Cortex of kidney (tissue), 1 donor: ENCODE measurements at places on chromosomes 5 and 9.

DNA sequence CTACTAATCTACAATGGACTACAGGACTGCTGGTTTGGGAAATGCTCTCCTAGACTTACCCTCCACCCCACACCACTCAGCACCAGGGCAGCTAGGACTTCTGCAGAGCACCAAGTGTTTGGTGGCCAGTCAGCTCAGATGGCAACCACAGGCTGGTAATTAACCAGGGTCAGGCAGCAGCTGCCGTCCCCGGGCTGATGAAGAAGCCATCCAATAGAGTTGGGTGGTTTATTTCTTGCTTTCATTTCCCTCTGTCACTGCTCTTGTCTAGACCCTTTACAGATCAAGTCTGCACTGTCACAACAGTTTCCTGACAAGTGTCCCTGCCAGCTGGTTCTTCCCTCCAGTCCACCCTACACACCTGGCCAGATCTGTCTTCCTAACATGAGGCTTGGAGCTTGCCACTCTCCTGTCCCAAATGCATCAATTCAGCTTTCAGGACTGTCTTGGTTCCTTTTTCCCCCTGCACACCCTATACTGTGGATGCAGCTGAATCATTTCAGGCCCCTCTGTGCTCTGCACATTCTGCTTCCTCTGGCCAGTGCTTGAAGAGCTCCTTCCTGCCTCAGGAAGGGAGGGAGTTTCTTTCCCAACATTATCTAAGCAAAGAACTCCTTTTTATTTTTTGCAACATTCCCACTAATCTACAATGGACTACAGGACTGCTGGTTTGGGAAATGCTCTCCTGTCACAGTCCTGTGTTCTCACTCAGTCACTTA is 30.2 kb upstream of the HSPA9 start:
- no peak for DNase-seq

- DNase-seq = no peak
These were observed 164.4 kb upstream of the PANK3 start for GRCh38 chr5:168743617-168744016.

GRCh38 chr5:96091874-96092273 is 130.2 kb upstream of the ELL2 start:
- no peak for DNase-seq

GRCh38 chr9:94921092-94921471 is 194.6 kb downstream of the AOPEP start:
- no peak for DNase-seq

- no peak for DNase-seq
These were observed 7.7 kb downstream of the PAX5 start for GRCh38 chr9:37026113-37026930.

DNA sequence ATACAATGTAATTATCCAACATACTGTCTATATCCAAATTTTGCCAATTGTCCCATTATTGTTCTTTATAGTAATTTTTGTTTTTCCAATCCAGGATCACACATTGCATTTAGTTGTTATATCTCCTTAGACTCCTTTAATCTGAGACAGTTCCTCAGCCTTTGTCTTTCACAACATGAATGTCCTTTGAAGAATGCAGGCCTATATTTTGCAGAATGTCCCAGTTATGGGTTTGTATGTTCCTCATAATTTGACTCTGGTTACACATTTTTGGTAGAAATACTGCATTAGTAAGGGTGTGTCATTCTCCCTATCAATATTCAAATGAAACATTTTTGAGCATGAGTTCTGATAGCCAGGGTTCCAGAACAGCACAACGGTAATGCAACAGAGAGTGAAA is 6.7 kb downstream of the CD180 start:
- no peak for DNase-seq

GRCh38 chr5:19314840-19315239 is 673.2 kb downstream of the CDH18 start:
- DNase-seq = no peak

GRCh38 chr9:87147839-87148238 is 200.5 kb upstream of the GAS1 start:
- DNase-seq = no peak

GRCh38 chr5:109656829-109657228 is 32.9 kb upstream of the MAN2A1 start:
- DNase-seq = no peak

DNA sequence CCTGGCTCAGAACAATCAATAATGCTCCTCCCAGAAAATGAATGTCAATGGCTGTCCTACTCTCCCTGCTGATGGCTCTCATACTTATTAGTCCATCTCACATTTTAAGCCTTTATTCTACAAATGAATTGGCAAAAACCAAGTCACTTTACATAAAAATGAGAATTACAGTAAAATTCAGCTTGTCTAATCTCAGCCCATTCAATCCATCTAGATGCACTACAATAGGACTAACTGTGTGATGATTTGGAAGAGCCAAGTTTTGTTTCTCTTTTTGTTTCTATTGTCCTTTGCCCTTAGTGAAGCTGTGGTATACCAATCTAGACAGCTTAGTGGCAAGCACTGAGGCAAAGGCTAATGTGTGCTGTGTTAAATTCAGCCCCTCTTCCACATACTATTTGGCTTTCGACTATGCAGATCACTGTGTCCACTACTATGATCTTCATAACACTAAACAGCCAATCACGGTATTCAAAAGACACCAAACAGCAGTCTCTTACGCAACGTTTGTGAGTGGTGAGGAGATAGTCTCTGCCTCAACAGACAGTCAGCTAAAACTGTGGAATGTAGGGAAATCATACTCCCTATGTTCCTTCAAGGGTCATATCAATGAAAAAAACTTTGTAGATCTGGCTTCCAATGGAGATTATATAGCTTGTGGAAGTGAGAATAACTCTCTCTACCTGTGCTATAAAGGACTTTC is 140.8 kb upstream of the ZNF462 start:
- DNase-seq = no peak

GRCh38 chr5:39639618-39640089 is 214.9 kb upstream of the DAB2 start:
- no peak for DNase-seq

- DNase-seq = no peak
These were observed 45.0 kb upstream of the ABL1 start for GRCh38 chr9:130789747-130790672.

DNA sequence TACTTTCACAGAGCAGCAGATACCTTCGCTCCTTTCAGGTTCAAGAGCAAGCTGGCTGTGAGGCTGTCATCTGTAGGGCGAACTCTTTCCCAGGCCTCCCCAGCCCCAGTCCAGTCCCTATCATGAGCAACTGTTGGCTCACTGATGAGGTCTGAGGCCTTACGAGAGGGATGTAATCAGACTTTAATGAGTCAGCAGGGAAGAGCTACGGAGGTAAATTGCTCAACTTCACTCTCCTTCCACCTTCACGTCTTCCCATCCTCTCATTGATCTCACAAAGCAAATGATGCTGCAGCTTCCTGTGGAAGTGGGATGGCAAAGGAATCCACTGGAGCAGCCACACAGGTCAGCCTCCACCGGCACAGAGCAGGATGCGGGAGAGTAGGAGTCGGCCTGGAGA is 130.7 kb upstream of the TBCA start:
- DNase-seq = no peak

GRCh38 chr9:125634040-125634717 is 72.8 kb downstream of the MAPKAP1 start:
- no peak for DNase-seq
